ENCODE measurements at places on chromosomes 16 and 17.

DNA sequence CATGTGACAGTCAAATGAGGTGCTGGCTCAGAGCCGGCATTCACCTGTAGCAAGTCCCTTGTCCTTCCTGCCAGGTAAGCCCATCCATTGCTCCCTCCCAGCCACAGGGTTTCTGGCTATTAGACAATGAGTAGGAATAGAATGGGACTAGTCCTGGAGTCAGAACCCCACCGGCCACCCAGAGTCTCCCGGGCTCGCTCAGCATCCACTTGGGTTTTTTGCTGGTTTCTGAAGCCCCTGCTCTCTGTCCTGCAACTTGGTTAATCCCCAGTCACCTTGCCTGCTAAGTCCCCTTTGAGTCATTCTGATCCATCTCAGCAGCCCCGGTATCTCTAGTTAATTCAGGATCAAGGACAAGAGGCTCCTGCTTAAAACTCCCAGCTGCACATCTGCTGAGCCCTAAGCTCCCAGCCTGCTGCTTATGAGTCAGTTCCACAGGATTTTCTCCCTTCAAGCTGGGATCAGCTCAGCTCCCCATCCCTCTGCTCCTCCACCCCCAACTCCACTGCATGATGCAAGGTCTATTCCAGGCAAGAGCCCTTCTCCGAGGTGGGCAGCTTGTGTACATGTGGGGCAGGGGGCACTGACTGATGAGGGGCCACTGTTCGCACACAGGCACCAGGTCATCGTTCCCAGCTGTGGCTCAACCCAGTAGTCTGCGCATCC is 19.9 kb upstream of the MRPS23 start:
- no peak for DNase-seq

DNA sequence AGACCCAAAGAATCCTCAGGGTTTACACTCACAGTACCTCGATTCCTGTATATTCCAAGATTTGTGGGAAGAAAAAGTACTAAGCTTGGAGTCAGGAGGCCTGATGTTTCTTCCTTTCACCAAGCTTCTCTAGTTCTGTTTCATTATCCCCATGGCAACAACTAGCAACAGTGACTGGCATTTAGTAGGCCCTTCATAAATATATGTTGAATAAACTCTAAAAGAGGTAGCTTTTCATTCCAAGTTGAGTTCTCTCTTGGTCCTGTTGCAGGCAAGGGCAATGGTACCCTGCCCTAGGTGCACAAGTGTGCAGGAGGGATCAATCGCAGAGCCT is 527 bp upstream of the UBE2Z start:
- no peak for DNase-seq

GRCh38 chr16:46889942-46890300 is 5.8 kb downstream of the GPT2 start:
- no peak for DNase-seq

DNA sequence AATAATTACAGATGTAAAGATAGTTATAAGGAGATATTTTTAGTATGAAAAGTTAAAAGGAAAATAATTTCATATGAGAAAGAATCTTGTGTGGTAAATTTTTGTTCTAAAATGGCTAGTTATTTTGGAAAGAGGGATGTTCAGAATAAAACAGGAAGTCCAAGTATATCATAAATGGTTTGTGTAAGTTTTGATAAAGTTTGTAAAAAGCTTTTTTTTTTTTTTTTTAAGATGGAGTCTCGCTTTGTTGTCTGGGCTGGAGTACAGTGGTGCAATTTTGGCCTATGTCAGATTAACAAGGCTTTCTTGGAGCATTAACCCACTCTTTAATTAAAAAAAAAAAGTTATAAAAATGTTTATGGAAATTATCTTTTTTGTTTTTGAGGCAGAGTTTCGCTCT is 8.2 kb upstream of the CDK10 start:
- DNase-seq, result no peak

DNA sequence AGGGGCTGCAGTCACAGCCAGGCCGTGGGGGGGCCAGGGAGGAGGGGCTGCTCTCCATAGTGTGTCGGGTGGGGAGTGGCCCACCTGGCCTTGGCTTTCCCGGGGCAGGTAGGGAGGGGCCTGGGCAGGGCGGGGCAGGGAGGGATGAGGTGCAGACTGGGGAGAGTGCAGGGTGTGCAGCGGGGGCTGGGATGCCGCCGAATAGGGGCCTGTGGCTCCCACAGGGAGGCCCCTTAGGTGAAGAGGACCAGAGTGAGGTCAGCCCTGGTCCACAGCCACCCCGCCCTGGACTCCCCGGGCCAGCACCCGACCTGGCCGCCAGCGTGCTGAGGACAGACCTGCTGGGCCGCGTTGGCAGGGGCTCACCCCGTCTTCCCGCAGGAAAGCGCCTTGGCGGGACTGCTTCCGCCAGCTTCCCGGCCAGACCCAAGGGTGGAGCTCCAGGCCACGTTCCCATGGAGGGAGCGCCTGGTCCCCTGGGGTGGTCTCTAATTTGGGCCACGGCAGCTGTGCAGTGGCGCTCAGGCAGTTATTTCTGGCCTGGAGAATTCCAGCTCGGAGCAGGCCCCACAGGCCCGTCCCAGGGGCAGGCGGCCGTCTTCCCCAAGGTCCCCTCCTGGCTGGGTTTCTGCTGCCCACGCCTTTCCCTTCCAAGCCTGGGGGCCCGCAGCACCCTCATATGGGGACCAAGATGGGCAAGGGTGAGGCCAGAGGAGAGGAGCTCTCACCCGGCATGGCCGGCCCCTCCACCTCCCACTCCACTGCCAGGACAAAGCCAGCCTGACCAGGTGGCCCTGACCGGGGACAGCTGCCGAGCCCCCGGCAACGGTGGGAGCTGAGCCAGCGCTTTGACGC is 27.9 kb downstream of the CACNA1H start:
- no peak for DNase-seq

DNA sequence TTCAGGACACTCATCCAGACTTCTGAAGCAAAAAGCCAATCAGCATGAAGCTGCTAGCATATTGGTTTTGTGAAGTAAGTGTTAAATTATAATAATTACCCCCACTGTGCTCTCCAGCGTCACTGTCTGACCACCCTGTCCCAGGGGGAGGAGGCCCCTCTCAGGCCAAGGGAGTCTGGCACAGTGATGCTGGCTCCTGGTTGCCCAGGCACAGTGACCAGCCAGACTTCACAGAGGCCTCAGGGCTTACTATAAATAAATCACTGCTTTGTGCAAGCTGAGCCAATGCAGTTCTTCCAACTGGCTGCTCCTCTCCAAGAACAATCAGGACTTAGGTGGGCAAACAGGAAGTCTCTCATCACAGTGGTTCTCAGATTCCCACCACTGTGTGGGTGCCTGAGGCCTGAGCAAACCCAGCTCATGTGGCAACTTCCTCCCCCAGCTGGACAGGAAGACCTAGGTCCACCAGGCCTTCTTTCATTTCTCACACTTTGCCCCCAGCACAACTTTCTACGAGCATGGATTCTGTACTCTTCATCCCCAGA is 1.7 kb upstream of the DBNDD1 start:
- DNase-seq, result no peak

GRCh38 chr17:17321356-17322025 is 18.3 kb downstream of the NT5M start:
- DNase-seq, result no peak

DNA sequence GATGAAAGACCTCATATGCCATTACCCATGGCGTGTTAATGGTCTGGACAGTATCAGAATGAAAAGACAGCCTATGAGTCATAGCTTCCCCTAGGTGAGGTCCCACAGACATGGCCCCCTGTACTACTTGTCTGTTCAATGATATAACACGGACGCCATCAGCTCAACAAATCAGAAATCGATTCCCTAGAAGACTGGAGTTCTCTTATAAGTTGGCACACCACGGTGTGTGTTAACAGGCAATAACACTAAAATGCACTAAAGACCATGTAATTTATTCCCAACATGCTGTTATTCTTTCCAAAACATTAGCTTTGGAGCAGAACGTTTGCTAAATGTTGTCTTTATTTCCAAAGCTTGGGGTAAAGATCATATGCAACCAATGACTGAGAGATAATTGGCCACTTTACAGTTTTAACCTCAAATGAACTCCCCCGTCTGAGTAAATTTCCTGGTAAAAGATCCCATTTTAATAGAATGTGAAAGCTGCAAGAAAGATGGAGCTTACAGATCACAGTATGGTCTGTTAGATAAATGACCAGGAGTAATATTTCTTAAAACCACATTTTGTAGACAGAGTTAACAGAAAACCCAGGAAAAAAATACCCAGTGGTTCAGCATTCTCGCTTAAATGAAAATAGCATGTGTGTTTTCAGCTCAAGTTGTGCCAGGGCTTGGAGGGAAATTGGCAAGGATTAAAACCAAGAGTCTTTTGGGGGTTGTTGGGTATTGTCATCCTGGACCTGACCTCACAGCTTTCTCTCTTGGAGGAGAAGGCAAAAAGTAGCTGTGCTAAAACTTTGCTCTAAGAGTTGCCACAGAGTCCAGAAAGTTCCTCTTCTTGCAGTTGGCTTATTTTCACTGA is 65.9 kb downstream of the PCTP start:
- no peak for DNase-seq

- DNase-seq, result no peak
These were observed 135.5 kb downstream of the HAPSTR1 start for GRCh38 chr16:9226924-9227323.

GRCh38 chr17:16398270-16399267 is 16.8 kb upstream of the TRPV2 start:
- no peak for DNase-seq

- DNase-seq, result no peak
These were observed 10.7 kb downstream of the C16orf95 start for GRCh38 chr16:87306516-87306915.

DNA sequence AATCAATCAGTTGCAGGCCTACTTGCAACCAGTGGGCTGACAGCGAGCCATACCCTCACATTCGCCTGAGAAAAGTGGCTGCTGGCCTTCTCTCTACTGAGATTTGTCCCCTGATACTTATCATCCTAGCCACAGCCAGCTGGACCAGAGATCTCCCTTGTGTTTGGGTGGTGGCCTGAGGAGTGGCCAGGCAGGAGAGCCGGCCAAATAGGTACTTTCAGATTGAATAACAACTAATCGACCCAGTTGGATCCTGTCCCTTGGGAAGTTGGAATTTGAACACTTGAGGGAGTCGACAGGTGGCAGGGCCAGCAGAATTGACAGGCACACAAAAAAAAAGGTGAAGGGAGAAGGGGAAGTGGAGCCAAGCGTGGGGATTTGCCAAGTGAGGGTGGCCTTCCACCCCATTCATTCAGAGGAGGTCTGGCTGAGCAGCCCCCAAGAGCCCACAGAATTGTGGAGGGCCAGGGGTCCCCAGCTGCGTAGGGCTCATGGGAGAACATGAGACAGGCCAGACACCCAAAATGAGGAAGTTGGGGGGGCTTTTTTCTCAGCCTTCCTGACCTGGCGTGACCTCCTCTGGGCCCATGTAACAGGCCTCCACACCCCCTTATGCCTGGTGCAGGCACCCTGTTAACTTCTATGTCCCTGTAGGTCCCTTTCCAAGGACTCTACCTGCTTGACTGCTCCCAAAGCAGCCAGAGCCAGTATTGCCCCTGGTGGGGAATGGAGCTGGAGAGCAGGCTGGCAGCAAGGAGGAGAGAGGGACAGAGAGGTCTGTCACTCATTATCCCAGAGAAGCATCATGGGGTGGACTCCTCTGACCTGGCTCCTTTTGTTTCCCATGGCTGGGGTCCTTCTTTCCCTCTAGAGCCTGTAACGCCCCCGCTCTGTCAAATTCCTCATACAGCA is 2.9 kb upstream of the RANGRF start:
- DNase-seq, result no peak

GRCh38 chr17:31647661-31648060 is 211.4 kb downstream of the COPRS start:
- DNase-seq, result no peak

- no peak for DNase-seq
These were observed 31.0 kb downstream of the MMP15 start for GRCh38 chr16:58056580-58056979.

DNA sequence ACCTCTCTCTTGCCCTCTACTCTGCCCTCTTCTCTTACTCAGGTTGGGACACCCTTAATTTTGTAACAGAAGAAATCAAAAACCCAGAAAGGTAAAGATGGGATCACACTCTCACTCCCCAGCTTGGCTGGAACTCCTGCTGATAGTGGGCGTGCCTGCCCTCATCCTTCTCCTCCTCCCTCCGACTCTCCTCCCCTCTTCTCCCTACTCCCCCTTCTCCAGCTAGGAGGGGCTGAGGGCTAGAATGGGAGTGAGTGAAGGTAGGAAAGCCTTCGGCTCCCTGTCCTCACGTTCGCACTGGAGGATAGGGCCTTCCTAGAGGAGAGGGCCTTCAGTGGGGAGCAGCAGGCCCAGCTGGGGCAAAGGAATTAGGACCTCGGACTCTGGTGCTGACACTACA is 20.3 kb downstream of the SLC7A6OS start:
- DNase-seq, result no peak

GRCh38 chr16:1471569-1472194 is 3.1 kb downstream of the CLCN7 start:
- no peak for DNase-seq

DNA sequence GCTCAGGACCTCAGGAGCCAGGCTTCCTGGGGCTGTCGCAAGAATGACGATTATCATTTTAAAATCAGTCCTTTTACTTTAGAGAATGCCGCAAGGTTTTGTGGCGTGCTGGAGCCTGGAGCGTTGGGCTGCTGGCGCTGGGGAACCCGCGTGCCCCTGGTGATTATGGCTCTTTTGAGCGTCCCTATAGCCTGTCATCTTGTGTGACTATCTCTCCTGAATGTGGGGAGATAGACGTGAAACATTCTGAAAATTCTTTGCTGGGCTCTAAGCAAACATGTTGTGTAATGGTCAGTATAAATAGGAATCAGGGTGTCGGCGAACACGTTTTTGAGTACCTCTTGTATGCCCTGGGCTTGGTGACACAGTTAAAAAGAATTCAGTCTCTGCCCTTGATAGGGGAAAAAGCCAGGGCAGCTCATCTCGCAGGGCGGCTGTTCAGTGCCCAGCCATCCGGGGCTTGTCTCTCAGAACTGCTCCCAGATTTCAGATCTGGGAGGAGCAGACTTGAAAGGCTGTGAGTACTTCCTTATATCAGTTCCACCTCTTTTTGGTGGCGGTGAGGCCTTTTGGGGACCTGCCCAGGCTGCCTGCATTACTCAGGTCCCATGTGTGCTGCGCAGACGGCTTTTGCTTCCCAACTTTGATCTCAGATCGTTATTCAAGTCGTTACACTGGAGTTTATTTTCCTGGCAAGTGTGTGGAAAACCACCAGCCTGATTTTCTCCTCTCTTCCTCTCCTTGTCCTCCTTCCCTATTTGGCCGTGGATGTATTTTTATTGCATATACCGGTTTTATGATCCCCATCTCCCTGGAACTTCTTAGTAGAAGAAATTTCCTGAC is 973 bp downstream of the SLC7A6 start:
- DNase-seq, result peak; percentile 61

GRCh38 chr16:10980813-10981212 is 36.4 kb downstream of the CLEC16A start:
- no peak for DNase-seq

DNA sequence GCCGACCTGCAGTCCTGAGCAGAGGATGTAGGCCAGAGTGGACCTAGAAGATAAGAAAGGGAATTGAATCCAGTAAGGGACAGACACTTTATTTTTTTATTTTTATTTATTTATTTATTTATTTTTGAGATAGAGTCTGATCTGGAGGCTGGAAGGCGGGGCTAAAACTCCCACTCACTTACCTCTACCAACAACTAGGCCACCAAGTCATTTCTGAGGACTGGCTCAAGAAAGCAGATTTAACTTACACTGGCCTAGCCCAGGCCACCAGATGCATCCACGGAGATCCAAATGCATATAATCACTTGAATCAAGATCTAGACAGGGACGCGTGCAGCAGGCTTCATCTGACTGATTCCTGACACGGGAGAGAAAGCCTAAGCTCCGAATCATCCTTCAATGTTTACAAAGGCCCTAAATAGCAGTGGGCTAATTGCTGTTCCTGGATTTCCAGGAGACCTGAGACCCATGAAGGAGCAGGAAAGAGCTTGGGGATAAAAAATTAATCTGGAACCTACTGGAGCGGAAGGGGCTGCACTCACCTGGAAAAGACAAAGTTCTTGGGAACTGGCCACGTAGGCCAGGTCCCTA is 1.1 kb upstream of the ALOX12 start:
- DNase-seq, result no peak
